ENCODE measurements at places on chromosomes 11 and 22. TPM values are rescaled to one million over a fixed set of nuclear protein-coding genes. Genes with fewer than 3 reads are reported as not detected.

Gene CYTH4
- polyA plus RNA-seq, result 0.48 TPM

Gene CLCF1
- polyA plus RNA-seq, result 15.4 TPM

- no peak for DNase-seq
These were observed 8.0 kb upstream of the MRPL16 start for GRCh38 chr11:59818572-59818971.

Gene BTG4
- polyA plus RNA-seq, result 0.23 TPM

Measured in mammary epithelial cell (primary cell).